ENCODE measurements at places on chromosomes 2 and 18.

DNA sequence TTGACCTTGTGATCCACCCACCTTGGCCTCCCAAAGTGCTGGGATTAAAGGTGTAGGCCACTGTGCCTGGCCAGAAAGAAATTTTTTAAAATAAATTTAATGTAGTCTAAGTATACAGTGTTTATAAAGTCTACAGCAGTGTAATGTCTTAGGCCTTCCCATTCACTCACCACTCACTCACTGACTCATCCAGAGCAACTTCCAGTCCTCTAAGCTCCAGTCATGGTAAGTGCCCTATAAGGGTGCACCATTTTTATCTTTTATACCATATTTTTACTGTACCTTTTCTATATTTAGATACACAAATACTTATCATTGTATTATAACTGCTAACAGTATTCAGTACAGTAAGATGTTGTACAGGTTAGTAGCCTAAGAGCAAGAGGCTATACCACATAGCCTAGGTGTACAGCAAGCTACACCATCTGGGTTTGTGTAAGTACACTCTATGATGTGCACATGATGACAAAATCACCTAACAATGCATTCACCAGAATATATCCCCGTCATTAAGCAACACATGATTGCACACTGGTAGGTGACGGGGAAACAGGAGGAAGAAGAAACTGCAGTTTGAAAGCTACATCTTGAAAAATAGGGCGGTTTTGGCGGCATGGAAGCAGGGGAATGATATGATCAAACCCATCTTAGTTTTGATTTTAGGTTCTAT lies 105.1 kb upstream of the ITGB6 start:
- no peak for DNase-seq

DNA sequence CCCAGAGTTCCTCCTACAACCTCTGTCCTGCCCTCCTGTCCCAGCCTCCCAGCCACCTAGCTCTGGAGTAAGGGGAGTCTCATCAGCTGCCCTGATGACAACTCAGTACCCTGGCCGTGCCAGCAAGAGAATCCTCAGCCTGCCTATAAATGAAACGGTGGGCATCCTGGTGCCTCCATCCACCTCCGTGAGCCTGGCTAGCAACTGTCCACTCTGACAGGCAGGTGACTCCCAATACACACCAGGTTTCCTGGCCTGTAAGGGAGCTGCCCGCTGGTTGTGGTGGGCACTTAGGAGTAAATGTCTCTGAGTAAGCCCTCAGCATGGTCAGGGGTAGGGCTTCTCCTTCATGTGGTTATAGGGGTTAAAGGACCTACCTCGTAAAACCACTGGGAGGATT lies 81.5 kb downstream of the XDH start:
- no peak for DNase-seq

DNA sequence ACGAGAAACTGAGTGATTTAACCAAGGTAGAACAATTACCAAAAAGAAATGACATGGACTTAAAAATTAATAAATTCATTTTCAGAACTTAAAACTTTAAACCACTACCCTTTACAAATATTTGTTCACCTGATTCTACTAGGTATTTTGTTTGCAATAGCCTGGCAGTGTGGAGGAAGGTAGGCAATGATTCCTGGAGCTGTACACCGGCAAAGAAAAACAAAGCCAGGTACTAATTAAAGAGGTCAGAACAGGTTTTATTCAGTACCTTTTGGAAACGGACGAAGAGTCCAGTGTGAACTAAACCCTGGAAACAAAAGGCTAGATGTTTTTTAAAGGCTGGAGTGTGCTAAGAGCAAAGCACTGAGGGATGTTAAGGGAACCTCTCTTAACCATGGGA lies 561.3 kb upstream of the FSHR start:
- DNase-seq = no peak

DNA sequence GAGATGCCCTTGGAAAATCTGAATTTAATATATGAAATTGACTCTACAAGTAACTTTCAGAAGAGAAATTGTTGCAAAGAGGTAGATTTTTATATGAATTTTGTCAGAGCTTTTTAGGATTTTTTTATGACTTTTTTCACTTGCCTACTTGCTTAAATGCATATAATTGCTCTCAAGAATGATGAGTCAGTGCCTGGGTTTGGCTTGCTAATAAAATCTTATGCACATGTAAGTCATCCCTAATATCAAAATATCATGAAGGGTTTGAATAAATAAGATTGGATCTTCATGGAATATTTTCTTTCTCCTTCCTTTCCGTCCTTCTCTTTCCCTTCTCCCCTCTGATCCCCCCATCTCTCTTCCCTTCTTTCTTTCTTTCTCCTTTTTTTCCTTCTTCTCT lies 354.1 kb downstream of the TXNL1 start:
- DNase-seq = no peak

GRCh38 chr18:73987247-73987980 lies 160.2 kb downstream of the FBXO15 start:
- DNase-seq = no peak

DNA sequence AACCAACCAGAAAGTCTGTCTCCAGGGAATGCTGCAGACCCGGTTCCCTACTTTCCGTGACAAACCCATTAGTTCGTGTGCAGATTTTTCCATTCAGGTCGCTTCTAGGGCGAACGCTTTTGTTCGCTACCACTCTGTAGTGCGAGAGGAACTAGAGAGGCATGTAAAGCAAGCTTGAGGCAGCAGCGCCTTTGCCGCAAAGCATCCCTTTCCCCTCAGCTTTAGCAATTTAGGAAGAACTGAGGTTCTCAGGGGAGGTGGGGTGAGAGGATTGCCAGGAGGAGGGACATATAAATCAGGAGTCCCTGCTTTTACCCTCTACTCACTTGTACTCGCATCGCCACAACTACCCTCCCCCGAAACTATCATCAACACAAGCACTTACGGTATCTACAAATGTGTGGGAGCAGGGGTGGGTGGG lies 748 bp upstream of the ZNF804A start:
- DNase-seq = no peak

GRCh38 chr2:39623917-39624316 lies 41.8 kb upstream of the TMEM178A start:
- no peak for DNase-seq

DNA sequence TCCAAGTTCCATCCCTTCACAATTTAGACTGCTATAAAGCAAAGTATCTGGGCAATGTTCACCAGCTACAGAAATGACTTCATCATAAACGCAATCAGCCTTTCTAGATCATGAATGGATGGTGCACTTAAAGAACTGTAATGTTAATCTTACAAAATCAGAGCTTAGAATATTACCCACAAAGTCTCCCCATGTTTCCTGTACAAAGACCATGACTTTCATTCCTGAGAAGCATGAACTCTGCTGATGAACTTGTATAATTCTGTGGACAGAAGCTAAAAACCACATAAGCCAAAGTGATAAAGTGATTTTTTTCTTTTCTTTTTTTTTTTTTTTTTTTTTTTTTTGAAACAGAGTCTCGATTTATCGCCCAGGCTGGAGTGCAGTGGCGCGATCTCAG lies 53.3 kb downstream of the C1D start:
- DNase-seq = no peak

DNA sequence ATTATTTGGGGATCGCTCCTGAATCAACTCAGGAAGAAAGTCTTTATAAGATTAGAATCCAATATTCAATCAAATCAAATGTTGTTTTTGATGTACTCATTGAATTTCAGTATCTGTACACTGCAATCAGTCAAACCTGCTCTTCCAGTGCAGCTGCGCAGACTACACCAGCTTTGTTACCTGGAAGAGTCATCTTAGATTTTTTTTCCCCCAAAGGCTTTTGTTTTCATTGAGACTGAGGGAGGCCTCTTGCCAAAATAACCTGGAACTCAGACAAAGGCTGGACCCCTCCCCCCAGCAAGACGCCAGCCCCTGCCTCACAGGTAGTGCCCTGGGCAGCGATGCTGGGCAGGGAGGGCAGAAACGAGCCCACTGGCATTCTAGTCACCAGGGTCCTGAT lies 74.8 kb downstream of the ARHGEF4 start:
- no peak for DNase-seq

DNA sequence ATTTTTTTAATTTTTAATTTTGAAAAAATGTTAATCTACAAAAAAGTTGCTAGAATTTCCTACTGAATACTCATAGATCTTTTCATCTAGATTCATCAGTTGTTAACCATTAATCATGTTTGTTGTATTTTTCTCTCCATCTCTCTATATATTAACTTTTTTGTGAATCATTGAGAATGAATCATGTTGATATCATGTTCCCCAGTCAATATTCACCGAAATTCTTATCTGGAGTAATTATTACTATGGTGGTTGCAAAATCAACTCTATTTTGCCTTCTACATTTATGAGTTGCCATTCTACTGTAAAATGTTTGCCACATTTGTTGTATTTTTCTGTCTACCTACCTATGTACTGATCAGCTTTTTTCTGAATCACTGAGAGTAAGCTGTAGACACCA lies 154.0 kb downstream of the SPP2 start:
- DNase-seq = no peak

DNA sequence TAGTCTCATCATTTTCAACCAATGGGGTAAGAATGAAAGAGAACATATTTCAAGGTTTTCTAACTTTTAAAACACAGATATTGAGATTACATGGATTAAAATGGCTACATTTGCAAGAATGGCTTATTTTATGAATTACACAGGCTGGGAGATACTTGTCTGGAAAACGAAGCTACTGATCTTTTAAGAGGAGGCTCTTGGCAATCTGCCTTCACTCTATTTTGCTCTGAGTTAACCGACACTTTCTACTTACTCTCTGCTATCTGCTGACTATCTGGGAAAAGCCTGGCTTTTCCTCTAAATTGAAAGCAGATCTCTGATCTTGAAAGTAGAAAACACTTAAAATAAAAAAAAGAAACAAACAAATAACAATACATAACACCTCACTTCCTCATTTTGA lies 325.4 kb upstream of the LINC00305 start:
- DNase-seq = no peak

GRCh38 chr2:201777869-201778268 lies 2.9 kb downstream of the ALS2 start:
- DNase-seq = no peak

GRCh38 chr2:20624884-20625485 lies 25.9 kb downstream of the HS1BP3 start:
- DNase-seq = no peak

- no peak for DNase-seq
Observed at GRCh38 chr2:178328037-178328436, 122.9 kb downstream of the PRKRA start.

Measured in activated CD8-positive, alpha-beta memory T cell treated with anti-CD3 and anti-CD28 coated beads for 1 hour (primary cell).